ENCODE measurements at places on chromosomes 6 and 20.

- DNase-seq = no peak
Observed at GRCh38 chr20:13922241-13922640, 68.2 kb downstream of the SEL1L2 start.

- DNase-seq = no peak
Observed at GRCh38 chr20:10763112-10763511, 89.3 kb upstream of the JAG1 start.

GRCh38 chr6:39199976-39200375, 29.3 kb downstream of the KCNK5 start:
- DNase-seq = no peak

DNA sequence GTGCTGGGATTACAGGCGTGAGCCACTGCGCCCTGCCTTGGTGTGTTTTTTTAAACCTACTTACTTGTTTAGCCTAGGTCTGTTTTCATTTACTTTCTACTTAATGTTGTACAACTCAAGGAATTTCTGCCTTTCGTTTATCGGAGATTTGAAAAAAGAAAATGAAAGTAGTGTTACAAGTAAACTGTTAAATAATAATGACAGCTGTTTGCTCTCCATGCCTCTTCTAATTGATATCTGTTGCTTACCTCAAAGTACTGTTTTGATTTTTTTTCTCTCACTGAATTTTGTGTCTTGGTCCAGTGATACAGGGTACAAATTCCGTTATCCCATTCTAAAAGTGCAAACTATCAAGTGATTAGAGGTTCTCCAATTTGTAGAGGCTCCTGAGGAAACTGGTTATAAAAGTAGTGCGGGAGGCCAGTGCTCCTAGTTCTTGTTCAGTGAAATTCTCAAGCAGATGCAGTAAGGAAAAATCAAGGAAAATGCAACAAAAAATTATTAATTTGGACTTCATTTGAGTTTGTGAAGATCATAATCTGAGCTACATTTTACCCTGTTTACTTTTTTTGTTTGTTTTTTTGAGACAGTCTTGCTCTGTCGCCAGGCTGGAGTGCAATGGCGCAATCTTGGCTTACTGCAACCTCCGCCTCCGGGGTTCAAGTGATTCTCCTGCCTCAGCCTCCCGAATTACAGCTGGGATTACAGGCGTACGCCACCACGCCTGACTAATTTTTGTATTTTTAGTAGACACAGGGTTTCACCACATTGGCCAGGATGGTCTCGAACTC, 2.2 kb downstream of the UBR2 start:
- no peak for DNase-seq

DNA sequence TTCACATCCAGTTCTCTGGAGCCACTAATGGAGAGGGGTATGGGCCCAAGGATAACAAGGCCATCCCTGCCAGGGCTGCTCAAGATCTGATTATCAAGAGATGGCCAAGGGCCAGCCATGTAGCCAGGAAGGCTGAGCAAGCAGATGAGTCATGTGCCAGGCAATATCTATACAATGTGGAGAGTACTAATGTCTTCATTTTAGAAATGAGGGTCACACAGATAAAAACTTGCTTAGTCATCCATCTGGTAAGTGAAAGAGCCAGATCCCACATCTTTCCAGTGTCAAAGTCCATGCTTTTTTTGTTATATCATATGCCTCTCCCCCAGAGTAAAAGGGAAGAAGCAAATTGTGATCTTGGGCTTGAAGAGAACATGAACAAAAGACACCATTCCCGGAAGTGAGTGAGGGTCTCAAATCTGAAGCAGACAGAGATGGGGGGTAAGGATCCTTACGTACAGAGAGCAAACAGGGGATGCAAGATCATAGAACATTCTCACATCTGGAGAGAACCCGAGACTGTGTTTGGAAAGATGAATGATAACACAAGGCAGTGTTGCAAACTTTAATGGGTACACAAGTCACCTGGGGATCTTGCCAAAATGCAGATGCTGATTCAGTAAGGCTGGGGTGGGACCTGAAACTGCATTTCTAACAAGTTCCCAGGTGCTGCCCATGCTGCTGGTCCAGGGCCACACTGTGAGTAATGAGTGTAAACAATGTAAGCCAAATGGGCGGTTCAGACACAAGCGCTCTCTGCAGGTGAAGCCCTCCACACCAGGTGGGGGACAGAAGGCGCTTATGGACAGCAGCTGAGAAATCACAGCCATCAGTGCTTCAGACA, 20.0 kb upstream of the GSTA3 start:
- DNase-seq = no peak

DNA sequence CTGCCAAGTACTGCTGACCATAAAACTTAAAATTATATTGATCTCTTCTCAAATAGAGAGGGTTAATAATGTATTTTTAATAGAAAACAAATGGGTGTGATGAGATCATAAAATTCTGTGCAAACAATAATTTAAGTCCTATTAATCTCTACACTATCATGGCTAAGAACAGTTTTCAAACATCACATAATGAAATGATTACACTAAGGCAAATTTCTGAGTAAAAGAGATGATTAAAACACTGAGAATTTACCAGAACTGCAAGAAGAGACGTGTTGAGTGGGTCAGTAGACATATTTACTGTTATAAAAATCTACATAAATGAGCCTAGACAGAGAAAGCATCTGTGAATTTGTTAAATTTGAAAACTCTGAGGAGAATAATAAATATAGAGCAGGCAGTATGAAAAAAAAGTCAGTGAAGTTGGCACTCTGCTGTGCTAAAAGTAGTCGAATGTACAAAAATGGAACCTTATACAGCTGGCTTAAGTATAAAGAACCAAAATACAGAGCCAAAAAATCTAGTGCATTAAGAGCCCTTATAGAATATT, 302.6 kb upstream of the MANEA start:
- DNase-seq = no peak

DNA sequence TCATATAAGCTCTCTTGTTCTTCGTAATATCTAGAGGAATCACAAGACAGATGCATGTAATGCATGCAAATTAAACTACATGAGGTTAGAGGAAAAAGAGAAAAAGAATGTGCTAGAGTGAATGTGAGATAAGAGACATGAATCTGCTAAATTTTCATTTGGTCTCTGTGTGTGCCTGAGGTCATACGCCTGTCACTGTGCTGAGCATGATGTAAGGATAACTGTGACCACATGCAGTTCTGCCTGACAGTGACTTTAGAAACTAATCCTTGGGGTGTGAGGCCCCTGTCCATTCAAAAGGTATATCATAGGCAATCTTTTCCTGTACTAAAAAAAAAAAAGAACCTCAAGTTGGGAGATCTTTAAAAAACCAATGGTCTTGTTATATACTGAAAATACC, 70.6 kb downstream of the SHPRH start:
- no peak for DNase-seq

DNA sequence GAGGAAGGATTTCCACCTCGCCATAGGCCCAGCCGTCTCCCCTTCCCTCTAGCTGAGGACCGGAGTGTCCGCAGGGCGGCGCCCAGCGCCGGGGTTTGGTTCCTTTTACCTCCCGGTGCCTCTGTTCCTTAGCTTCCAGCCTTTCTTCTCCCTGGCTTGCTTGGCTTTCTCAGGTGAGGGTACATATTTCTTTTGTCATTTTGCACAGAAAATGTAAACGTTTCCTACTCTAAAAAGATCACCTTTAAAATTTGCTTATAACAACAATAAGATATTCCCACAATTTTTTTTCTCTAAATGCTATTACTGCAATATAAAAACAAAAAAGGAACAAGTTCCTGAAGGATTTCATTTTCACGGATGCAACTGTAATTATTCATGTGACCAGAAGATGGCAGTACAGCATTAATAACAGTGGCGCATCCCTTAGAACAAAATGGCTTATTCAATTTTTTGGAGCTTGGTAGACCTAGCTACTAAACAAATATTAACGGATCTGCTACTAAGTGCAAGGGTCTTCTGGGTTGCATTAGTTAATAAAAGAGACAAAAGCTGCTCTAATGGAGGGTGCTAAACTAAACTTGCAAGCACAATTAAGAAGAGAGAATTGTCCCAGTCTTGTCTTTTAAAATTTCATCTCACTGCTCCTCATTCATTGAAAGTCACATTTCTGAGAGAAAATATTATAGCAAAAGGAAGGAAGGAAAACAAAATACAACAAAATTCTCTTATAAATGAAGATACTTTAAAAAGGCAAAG, 172.9 kb downstream of the ADGRG6 start:
- DNase-seq = peak; percentile 34

- DNase-seq = no peak
Observed at GRCh38 chr6:25793970-25794369, 37.9 kb downstream of the SLC17A1 start.

- DNase-seq = no peak
Observed at GRCh38 chr6:154399097-154399496, 42.5 kb upstream of the IPCEF1 start.

DNA sequence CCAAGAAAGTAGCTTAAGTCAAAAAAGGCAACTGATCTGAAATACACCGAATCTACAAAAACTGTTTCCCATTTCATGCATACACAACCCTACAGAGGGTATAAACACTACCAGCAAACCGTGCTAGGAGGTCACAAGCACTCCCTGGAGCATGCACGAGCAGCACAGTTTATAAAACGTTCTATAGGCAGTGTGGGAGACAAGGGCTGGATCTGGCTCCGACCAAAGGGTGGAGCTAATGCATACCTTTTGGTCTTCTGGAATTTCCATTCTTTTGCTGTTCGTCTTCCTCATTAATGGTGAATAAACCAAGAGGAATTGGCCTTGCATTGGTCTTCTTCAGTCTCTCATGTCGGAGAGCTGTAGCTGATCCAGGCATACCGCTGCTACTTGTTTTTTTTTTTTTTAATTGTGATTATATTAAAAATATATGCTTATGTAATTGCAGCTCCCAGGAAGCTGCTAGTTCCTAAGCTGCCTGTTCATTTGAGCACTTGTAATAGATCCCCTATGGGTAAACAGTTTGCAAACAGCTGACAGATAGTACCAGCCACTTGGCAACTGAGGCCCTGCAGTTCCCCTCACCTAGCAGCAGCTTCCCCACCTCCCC, 24.5 kb downstream of the MAP7 start:
- DNase-seq = no peak

DNA sequence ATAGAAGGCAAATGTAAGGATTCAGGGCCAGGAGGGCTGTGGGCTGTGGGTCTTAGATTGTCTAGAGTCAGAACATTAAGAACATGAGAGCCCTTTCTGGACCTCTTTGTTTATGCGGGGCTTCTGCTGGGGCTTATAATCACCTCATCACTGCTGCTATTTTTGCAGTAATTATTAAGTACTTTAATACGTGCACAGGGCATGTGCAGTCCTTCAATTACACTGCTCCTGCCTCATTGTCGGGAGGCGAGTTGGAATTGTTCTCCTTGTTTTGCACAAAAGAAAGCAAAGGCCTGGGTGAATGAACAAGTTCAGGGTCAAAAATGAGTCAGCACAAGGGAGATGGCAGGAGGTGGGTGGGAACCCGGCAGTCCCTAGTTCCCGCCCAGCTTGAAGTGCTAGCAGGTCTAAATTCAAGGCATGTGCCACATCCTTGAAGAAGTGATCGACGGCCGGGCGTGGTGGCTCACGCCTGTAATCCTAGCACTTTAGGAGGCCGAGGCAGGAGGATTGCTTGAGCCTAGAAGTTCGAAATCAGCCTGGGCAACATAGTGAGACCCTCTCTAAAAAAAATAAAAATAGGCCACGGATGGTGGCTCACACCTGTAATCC, 34.4 kb upstream of the PTPN1 start:
- DNase-seq = no peak

- no peak for DNase-seq
Observed at GRCh38 chr20:63442100-63442493, 30.4 kb downstream of the KCNQ2 start.

GRCh38 chr6:1065986-1066385, 245.9 kb upstream of the FOXQ1 start:
- no peak for DNase-seq

DNA sequence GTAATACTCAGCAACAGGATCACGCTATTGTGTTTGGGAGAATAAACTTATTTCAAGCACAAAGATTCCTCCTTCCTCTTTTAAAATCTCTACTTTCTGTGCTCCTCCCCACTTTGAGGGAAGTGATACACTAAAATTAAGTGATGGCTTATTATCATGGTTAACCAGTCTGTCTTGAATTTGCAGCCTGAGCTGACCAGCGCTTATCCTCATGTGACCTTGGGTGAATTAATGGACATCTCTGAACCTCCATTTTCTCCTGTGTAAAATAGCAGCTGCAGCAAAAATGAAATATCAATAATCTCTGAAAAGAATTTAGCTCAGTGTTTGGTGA, 222.6 kb downstream of the BCAS1 start:
- DNase-seq = no peak

DNA sequence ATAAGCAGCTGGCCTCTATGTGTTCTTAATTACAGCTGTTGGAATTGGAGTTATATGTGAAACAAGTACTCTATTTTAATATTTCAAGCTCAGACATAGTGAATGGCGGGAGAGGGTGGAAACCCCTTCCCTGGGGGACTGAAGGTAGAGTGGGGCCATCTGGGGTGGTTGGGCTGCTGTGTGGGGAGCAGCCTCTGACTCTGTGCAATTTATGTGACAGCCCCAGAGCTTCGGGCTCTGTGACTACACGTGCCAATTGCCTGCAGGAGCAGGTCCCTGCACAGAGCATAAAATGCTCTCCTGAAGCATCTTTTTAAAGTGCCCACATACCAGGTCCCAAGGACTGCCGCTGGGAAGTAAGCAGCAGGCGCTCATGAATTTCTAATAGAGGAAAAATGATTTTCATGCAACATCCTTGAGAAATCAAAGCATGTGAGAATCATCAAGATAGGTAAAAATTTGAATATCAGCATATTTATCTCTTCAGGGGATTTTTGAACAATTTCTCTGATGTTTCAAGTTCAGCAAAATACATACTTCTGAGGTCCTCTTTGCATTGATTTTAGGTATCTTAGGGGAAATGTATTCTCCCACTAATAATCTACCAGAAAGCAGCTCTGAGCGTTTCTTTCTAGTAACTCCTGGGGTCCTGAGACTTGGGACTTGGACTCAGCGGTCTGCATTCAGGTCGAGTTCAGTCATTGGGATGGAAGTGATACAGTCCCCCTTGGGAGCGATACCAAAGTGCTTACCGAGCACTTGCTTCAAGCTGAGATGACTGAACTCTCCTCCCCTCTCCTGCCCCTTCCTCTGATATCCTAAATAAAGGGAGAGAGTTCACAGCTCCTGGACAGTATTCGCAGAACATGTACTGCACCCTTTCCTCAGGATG, 40.0 kb downstream of the ALDH8A1 start:
- no peak for DNase-seq

GRCh38 chr6:169800116-169800667, 48.8 kb downstream of the ERMARD start:
- DNase-seq = no peak

- no peak for DNase-seq
Observed at GRCh38 chr6:129507846-129508245, 202.1 kb downstream of the ARHGAP18 start.

DNA sequence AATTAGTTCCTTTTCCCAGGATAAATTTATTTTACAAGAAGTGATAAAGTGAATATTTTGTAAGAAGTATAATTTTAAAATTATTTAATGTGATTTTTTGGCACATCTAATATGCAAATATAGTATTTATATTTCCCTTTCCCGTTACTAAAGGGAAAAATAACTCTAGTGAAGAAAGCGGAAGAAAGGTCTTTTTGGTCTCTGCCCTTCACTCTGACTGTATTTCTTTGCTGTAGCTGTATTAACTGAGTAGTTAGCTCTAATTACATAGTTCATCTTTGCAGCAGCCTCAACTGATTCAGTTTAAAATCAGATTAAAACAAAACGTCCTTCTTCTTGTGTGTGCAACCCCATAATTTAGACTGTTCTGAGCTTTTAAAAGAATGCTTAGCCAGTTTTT, 57.4 kb upstream of the RNF144B start:
- DNase-seq = no peak

Measured in left hindlimb (tissue), 1 donor.